NCI-H146 (cell line): ENCODE measurements at places on chromosomes 1 and 21.

DNA sequence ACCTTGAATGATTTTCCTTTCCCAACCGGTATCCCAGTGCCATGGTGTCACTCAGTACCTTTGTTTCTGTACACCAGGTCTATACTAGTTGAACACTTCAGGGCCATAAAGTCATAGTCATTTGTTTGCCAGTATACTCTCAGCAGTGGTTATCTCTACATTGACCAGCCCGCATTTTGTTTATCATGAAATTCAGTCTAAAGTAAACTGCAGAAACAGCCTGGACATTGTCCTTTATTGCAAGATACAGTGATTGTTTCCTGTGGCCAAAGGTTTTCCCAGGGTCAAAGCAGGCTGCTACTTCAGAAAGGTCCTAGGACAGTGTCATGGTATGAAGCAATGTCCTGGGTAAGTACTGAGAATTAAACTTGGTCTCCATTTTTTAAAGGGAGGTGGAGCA, 407.4 kb downstream of the RWDD3 start:
- no peak for DNase-seq

DNA sequence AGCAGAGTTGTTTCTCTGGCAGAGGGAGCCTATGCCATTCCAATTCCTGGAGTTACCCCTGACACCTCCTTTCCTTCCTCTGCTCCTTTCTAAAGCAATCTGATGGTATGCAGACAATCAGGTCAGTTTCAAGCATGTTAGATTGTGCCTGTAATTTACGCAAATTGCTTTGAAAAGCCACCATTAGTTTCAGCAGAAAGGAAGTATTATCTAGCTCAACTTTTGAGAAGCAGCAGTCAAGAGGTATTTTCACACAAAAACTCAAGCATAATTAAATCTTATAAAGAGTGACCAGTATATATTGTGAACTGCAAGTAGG, 2.2 kb downstream of the ERRFI1 start:
- DNase-seq: no peak

GRCh38 chr1:210437111-210437510, 108.4 kb downstream of the HHAT start:
- DNase-seq: no peak

DNA sequence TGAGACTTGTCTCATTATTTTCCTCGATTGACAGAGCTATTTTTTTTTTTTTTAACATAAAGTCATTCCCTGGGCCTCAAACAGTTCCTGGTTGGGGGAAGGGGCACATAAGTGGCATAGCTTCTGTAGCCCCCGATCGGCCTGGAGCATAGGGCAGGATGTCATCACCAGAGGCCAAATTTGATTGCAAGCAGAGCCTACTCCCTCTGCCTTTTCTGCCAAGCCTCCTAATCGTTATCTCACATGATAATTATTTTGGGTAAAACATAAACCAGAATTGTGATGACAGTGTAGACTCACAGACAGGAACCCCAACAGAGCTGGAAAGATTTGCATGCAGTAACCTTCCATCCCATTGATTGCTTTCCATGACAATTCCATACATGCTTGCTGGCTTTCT, 404.8 kb downstream of the PCP4 start:
- peak; percentile 30 for DNase-seq

DNA sequence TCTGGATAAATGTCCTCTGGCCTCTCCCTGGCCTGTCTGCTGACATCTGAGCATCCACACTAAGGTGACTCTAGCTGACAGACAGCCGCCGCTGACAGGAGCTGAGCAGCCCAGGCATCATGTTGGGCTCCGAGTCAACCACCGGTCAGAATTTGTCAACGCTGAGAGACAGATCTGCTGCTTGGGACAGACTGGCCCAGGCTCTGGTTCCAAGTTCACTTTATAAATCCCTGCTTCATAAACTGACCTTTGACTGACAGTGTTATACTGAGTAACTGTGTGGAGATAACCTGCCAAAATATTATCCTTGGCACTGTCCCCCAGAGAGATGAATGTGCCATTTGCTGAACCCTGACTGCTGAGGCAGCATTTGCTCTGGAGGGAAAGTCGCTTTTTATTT, 616.7 kb downstream of the NPHP4 start:
- no peak for DNase-seq

GRCh38 chr21:31354604-31355443, 10.8 kb upstream of the TIAM1 start:
- no peak for DNase-seq

DNA sequence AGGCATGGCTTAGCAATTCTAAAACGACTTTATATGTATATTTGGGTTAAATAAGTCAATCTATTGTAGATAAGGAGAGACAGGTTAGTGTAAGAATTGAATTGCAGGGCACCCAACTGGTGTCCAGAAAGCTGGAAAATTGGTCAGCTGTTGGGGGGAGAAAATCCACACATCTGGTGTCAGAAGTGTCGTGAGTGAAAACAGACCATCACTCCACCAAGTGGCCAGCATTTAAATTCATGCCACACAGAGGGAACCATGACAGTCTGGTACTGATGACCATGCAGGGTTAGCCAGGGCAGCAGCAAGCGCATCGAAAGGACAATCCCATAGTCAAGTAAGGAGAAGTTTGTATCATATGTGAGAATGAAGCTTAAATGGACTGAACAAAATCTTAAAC, 11.7 kb downstream of the LAX1 start:
- no peak for DNase-seq

DNA sequence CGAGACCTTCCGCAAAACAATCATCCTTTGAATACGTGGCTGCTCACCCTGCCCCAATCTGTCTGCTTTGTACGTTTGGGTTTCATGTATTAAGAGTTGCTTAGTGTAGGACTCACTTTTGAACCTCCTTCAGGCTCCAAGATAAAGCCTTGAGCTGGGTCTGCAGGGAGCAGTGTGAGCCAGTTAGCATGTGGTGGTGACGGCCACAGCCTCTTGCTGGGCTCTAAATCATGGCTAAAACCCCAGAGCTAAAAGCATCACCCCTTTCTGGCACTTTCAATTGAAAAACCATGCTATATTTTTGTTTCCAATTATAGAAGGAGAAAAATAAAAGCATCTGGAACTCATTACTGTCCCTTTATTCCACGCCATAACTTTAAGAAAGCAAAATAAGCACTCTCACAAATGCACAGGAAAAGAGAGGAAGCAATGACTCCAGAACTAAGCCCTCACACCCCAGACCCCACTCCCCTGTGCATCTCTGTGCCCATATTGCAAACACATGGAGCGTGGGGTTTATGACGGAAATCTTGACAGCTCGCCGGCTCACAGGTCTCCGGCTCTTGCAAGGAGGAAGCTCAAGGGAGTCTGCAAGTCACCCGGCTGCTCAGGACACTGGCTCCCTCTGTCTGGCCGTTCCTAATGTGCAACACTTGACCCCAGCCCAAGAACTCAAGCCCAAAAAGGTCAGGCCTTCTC, 135.5 kb downstream of the MIS18A start:
- DNase-seq: no peak
